AG10803 (cell line): ENCODE measurements at places on chromosomes 1 and 21.

DNA sequence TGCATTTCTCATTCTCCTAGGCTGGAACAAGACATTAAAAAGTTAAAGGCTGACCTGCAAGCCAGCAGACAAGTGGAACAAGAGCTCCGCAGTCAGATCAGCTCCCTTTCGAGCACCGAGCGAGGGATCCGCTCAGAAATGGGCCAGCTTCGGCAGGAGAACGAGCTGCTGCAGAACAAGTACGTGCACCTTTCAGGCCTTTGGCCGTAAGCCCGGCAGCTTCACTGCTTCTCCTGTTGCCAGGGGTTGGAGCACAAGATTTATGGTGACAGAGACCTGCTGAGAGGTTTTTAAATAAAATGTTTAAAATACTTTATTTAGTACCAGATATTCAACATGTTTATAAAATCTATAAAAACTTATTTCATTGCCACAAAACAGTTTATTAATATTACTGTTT, 53.4 kb downstream of the MACO1 start:
- DNase-seq, result no peak

- no peak for DNase-seq
Measured at GRCh38 chr1:160061369-160062229, 8.4 kb downstream of the KCNJ10 start.

DNA sequence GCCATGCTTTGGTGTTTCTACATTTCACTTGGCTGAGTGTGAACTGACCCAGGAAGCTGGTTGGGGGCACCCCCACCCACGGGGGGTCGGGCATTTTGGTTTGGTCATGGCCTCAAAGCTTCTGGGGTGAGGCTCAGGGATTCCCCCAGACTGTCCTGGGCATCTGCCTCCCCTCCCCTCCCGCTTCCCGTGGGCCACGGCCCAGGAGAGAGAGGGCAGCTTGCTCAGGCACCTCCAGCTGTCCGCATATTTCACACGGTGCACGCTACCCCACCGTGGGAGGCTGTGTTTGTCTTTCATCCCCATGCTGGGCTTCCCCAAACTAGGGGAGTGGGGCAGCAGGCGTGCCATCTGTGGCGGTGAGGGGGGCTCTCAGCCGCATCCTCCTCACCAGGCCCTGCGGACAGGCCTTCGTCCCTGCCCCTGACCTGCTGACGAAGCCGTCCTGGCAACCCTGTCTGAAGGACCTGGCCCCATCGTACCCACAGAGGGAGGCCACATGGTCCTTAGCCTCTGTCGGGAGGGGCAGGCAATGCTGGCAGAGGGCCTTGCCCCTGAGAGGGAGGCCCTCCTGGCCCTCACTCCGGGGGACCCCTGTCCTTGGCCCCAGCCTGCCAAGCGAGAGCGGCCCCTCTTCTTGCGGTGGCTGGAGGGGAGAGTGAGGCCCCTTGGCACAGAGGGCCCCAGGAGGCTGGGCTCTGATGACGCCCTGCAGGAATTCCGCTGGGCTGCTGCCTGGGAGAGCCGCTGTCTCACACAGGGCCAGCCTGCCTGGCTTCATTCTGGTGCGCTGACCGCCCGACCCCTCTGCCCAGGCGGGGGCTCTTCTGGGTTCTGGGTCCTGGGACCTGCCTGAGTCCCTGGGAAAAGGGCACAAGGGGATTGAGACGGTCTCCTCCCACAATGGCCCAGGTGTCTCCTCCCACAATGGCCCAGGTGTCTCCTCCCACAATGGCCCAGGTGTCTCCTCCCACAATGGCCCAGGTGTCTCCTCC, 22.1 kb downstream of the TP73 start:
- peak; percentile 5 for DNase-seq

DNA sequence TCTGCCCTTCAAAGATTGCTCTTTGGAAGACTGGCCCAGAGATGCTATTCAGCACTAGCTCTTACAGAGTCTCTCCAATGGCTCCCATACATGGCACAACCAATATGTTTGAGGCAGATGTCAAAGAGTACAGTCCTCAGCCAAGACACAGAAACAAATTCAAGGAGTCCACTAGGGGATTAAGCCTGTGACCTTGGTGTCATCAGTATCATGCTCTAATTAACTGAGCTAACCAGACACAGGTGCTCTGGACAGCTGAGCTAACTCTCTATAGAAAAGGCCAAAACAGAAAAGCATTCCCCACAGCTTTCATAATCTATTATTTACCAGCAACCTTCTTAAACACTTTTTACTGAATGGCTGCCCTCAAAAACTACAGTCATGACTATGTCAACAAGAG, 666.0 kb upstream of the PLXNA2 start:
- DNase-seq, result no peak

DNA sequence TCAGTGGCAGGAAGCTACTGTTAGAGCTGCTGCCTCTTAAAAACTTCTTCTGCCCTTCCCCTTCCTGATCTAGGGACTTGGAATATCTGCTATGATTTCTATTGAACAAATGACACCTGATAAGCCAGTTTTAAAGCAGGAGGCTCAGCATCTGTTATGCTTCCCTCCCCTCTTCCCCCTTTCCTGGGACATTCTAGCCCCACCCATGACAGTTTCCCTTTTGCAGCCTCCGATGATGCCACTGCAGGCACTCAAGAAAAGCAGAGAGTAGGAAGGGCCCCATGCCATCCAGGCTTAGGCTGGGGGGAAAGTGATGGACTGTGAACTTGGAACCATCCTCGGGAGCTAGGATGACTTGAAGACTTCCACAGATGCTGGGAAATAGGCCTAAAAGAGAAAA, 15.1 kb upstream of the EPB41 start:
- no peak for DNase-seq
